ENCODE measurements at places on chromosomes 13 and 19. TPM values are rescaled to one million over a fixed set of nuclear protein-coding genes. Genes with fewer than 3 reads are reported as not detected.

- H3K36me3 ChIP-seq: peaks cover 35% of the 10 kb centered on the region
- no peak for DNase-seq
- H3K4me3 ChIP-seq: no peak overlapping the region
- H3K27ac ChIP-seq: peak overlapping the region; percentile 67
- H3K27me3 ChIP-seq: no peaks in the 10 kb centered on the region
- H3K4me1 ChIP-seq: peaks cover 55% of the 10 kb centered on the region
Observed at GRCh38 chr19:19410553-19411550, 5.4 kb downstream of the GATAD2A start.

GRCh38 chr19:35986664-35987570, 8.1 kb upstream of the SDHAF1 start:
- H3K27ac ChIP-seq: no peak overlapping the region
- H3K27me3 ChIP-seq: peaks cover 33% of the 10 kb centered on the region
- H3K4me3 ChIP-seq: peak overlapping the region; percentile 74
- H3K36me3 ChIP-seq: no peaks in the 10 kb centered on the region
- no peak for DNase-seq
- H3K4me1 ChIP-seq: peaks cover 2% of the 10 kb centered on the region

Gene CLEC17A
- 0.14 TPM for total RNA-seq

DNA sequence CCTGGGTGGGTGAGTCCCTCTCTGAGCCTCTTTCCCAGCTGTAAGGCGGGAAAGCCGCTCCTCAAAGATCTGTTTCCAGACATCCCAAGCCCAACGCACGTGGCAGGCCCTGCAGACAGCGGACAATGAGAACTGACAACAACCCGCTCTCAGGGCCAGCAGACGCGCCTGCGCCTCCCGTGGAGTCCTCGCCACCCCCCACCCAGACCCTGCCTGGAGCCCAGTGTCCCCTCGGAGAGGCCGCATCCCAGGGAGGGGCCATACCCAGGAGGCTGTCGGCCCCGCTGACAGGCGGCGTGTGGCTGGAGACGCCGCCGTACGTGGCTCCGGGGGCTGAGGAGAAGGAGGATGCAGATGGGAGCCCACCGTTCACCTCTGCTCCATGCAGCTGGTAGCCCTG, 16.3 kb upstream of the UQCR11 start:
- peaks cover 6% of the 10 kb centered on the region for H3K4me1 ChIP-seq
- no peak overlapping the region for H3K4me3 ChIP-seq
- no peak overlapping the region for H3K27ac ChIP-seq
- no peaks in the 10 kb centered on the region for H3K27me3 ChIP-seq

Gene C3
- 4.4 TPM for total RNA-seq

Data from activated T-helper 2 cell treated with anti-CD3 and anti-CD28 coated beads, Interferon-gamma antibody, Interleukin-2, Interleukin-4, amounts not matched to agents 10 μg/mL and 5 μg/mL and 100 μg/mL, durations not matched to agents 14 hours and 24 hours and 36 hours (primary cell).